ENCODE measurements at places on chromosomes 7 and 10.

DNA sequence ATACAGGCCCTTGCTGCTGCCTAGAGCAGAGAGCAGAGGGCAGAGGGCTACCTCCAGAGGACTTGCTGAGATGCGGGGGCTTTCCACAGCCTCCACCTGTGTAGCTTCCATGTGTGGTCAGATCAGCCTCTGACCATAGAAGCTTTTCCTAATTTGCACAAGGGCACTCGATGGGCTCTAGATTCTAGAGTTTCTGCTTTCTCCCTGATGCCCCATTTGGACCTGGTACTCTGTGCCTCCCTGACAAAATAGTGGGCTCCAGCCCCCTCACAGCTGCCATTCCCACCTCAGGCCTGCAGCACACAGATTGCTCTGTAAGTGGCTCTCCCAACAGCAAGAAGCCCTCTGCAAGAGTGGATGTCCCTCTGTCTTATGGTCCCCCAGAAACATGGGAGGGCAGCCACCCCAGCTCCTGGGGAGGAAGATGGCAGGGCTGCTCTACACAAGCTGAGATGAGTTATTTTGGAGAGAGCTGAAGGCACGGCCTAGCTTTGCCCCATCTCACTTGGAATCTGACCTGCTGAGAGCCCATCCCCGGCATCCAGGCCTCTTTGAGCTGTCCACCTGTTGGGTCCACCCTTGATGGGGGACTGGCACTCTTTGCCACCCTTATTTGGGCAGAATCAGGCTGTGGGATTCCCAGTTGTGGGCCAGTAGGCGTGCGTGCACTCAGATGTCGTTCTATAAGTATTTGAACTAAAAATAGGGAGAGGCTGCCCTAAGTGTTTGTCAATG is 16.7 kb downstream of the TMEM273 start:
- DNase-seq = no peak

GRCh38 chr10:133159950-133160825 is at the start of gene KNDC1:
Gene KNDC1 (plus strand): TSS chr10:133160219. CDS start chr10:133160468, 249 bp downstream.
- no peak for DNase-seq

- DNase-seq = no peak
Observed at GRCh38 chr7:34075523-34076370, 170.4 kb downstream of the BMPER start.

GRCh38 chr7:146131701-146132100 is 15.1 kb downstream of the CNTNAP2 start:
- no peak for DNase-seq
